ENCODE measurements at places on chromosomes 3 and 15.

- DNase-seq, result no peak
Measured at GRCh38 chr3:184337399-184337714, at the start of gene FAM131A. TSS of gene FAM131A (plus strand) at chr3:184337600. CDS start at chr3:184337631, 31 bp downstream.

DNA sequence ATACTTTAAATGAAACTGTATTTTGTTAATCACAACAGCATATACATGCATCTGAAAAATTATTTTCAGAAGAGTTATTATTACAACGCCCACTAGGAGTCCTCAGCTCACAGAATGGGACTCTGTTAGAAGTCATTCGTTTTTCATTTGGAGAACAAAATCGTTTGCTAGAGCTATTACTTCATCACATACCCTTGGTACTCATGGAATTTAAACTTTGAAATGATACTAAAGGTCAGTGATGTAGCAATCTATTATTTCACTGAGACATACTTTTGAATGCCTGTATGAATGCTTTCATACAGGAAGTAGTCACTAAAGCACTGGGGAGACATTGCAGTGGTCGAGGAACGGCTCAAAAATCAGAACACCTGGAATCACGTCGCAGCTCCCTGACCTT is 198.1 kb downstream of the MBNL1 start:
- no peak for DNase-seq

- no peak for DNase-seq
Measured at GRCh38 chr15:101244889-101245668, 6.8 kb downstream of the CHSY1 start.

- DNase-seq, result no peak
Measured at GRCh38 chr3:98440283-98440682, 22.7 kb upstream of the OR5K1 start.

GRCh38 chr3:118527514-118528044 is 507.1 kb downstream of the IGSF11 start:
- no peak for DNase-seq

GRCh38 chr3:169147238-169148008 is 516.1 kb downstream of the MECOM start:
- peak; percentile 55 for DNase-seq

DNA sequence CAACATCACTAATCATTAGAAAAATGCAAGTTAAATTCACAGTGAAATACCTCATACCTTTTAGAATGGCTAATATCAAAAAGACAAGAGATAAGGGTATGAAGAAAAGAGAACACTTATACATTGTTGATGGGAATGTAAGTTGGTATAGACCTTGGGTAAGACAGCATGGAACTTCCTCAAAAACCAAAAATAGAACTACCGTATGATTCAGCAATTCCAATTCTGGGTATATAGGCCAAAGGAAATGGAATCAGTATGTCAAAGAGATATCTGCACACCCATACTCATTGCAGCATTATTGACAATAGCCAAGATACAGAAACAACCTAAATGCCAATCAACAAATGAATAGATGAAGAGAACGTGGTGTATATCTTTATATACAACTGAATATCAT is 166.8 kb upstream of the LRRN1 start:
- DNase-seq, result no peak

GRCh38 chr15:83129791-83130190 is 22.3 kb downstream of the TM6SF1 start:
- DNase-seq, result no peak

GRCh38 chr3:105580296-105580965 is 213.7 kb downstream of the ALCAM start:
- no peak for DNase-seq

DNA sequence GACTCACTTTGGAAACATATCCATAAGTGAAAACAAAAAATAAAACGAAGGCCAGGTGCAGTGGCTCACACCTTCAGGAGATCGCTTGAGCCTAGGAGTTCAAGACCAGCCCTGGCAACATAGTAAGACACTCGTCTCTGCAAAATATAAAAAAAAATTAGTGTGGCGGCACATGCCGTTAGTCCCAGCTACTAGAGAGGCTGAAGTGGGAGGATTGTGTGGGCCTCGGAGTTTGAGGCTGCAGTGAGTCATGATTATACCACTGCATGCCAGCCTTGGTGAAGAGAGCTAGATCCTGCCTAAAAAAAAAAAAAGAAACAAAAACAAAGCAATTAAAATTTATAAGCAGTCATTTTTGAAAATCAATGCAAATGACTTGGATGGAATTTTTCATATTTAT is 54.7 kb upstream of the NANOGP8 start:
- no peak for DNase-seq

- DNase-seq, result no peak
Measured at GRCh38 chr3:87696124-87697013, 362.4 kb downstream of the CGGBP1 start.

GRCh38 chr3:196949750-196950149 is 7.4 kb upstream of the NCBP2 start:
- no peak for DNase-seq

DNA sequence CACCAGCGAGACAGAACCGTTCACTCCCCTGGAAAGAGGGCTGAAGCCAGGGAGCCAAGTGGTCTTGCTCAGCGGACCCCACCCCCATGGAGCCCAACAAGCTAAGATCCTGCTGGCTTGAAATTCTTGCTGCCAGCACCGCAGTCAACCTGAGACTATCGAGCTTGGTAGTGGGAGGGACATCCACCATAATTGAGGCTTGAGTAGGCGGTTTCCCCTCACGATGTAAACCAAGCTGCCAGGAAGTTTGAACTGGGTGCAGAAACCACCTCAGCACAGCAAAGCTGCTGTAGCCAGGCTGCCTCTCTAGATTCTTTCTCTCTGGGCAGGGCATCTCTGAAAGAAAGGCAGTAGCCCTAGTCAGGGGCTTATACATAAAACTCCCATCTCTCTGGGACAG is 151.0 kb downstream of the MBNL1 start:
- DNase-seq, result no peak
